ENCODE measurements at places on chromosomes 2 and 18. TPM values are rescaled to one million over a fixed set of nuclear protein-coding genes. Genes with fewer than 3 reads are reported as not detected.

FER1L5 gene
- total RNA-seq: not detected

CHST9 gene
- not detected for total RNA-seq

KLHL30 gene
- total RNA-seq: not detected

RESP18 gene
- total RNA-seq: not detected

OR6B2 gene
- total RNA-seq: not detected
